ENCODE measurements at places on chromosomes 2 and 18.

DNA sequence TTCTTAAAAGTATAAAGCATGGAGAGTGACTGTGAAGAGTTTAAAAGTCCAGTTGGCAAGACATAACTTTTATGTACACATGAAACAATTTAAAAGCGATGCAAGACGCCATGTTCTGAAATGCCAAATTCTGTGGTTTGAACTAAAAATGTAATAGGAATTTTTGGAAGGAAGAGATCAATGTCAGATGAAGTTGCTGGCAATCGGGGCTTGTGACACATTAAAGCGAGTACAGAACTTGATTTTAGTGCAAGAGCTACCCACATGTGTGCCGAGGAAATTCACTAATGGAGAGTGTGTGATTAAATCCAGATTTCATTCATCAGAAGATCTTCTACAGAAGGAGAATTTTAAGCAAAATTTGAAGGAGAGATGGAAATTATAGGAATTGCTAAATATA lies 220.2 kb upstream of the CCDC68 start:
- no peak for DNase-seq

DNA sequence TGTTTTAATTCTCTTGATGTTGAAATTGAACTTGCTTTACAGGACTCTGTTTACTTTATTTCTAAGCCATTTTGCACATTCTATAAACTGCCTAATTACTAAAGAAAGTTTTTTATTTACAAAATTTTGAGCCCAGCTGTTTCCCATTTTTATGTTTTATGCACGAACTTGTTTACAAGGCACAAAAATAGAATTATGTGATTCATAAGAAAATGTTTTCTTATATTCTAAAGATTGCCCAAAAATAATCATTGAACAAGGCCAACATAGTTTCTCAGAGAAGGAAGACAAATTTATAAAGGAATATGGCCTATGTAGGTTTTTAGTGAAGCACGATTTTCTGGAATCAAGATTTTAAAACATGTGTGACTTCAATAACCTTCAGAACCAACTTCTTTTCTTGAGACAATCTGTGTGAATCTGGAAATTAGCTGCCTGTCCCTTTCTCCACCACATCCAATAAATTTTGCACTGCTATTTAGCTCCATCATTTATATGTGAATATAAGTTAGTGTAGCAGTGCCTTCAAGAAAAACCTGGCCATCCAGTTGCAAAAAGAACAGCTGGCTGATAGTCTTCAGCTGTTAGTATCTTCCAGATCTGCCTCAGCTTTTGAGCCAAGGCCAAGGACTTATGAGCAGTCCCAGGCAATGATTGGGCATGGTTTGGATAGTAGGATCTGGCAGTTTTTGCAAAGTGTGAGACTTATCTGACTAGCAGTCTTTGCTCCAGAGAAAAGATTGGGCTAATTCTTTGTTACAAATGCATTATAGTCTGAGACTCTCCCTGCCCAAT lies 253.2 kb upstream of the COL3A1 start:
- DNase-seq, result no peak

- no peak for DNase-seq
Measured at GRCh38 chr18:39946623-39947061, 2008.4 kb upstream of the PIK3C3 start.

- DNase-seq, result no peak
Measured at GRCh38 chr2:109030870-109031475, 42.0 kb upstream of the EDAR start.

- DNase-seq, result no peak
Measured at GRCh38 chr18:62999392-62999791, 284.1 kb downstream of the PHLPP1 start.

Measured in NCI-H1417 treated with DMSO at 0.1 percent for 48 hours (cell line).